ENCODE measurements at places on chromosomes 7 and 10. TPM values are rescaled to one million over a fixed set of nuclear protein-coding genes. Genes with fewer than 3 reads are reported as not detected.

Gene SAP25
- not detected for total RNA-seq

Gene CPA4
- under 0.01 TPM for total RNA-seq

Gene POT1
- total RNA-seq: 24.8 TPM

Gene CEP55
- total RNA-seq: 18.7 TPM

Gene ITGA8
- total RNA-seq: 1.5 TPM

Gene SERPINE1
- total RNA-seq: 170 TPM

Gene IL6
- 0.87 TPM for total RNA-seq

Gene CUZD1
- total RNA-seq: 0.20 TPM

Gene MOGAT3
- total RNA-seq: not detected

Gene PDK4
- 23.1 TPM for total RNA-seq

Gene TM9SF3
- 86.7 TPM for total RNA-seq

Gene GPR15LG
- not detected for total RNA-seq

Gene GPR158
- not detected for total RNA-seq

Gene EEPD1
- 0.65 TPM for total RNA-seq

Gene IFIT2
- total RNA-seq: 8.1 TPM

Gene CUL2
- 20.0 TPM for total RNA-seq

Gene TMEM213
- not detected for total RNA-seq

Gene ASIC3
- total RNA-seq: under 0.01 TPM

Gene PNLIPRP2
- total RNA-seq: not detected

Gene ENTPD1
- total RNA-seq: 2.6 TPM

Gene FAM25A
- not detected for total RNA-seq

Gene LRRC18
- not detected for total RNA-seq

Gene CYP2C19
- total RNA-seq: not detected

Gene OSBPL3
- 14.1 TPM for total RNA-seq

Gene SLC26A4
- total RNA-seq: 6.5 TPM

Gene PNLIPRP3
- total RNA-seq: not detected

Gene TYSND1
- total RNA-seq: 3.5 TPM

Gene SVOPL
- not detected for total RNA-seq

Measured in lung microvascular endothelial cell (primary cell).